ENCODE measurements at places on chromosomes 1 and 21.

DNA sequence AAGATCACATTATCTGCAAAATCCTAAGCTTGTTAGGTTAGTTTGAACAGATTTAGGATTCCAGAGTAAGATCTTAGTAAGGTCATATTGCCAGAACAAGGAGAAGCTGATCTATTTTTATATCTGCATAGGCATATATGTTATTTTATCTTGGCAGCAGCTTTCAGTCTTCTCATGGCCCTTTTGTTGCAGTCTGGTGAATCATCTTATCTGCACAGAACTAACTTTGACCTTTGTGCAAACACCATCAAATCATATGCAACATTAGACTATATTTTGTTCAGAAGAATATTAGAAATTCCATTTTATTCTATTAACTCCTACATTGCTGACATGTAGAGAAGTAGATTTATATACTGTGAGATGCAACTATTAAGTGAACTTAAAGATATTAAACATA is 107.3 kb downstream of the CLEC20A start:
- DNase-seq, result no peak

DNA sequence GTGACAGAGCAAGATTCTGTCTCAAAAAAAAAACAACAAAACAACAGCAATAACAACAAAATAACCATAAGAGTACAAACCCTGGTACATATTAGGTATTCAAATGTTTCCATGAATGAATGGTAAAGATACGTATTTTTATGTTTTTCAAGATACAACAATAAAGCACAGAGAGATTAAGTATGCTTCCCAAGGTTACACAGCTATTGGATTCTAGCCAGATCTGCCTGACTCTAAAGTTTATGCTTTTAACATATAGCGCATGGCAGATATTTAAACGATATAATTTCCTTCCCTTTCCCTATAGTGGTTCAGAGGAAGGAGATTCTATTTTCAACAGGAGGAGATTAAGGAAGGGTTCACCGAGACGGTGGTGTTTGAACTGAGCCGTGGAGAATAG is 25.5 kb downstream of the RNU5D-1 start:
- DNase-seq, result no peak

GRCh38 chr21:25573409-25574206 is 33.7 kb downstream of the MRPL39 start:
- peak; percentile 82 for DNase-seq

- DNase-seq, result no peak
Measured at GRCh38 chr1:19377812-19378718, 65.9 kb downstream of the SLC66A1 start.

GRCh38 chr1:31441073-31441472 is 28.1 kb downstream of the SERINC2 start:
- DNase-seq, result no peak

- peak; percentile 43 for DNase-seq
Measured at GRCh38 chr21:14554948-14555347, 8.8 kb upstream of the SAMSN1 start.
